ENCODE measurements at places on chromosomes 7 and 10.

DNA sequence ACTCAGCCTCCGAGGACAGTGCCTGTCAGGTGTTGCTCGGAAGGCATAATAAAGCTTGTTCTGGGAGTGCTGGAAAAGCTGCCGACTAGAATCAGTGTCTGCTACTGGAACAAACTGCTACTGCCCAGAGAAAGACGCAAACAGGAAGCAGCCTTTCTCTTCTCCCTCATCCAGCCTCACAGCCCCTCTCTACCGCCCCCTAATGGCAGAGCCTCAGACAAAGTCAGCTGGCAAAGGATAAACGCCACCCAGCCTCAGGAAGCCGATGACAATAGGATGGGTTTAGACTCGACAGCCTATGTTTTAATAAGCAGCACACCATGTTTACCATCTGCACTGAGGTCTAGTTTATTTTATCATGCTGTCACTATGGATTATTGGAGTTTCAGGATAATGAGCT lies 169.5 kb upstream of the LYZL1 start:
- DNase-seq: no peak

GRCh38 chr10:82866424-82867020 lies 991.5 kb downstream of the NRG3 start:
- DNase-seq: no peak

DNA sequence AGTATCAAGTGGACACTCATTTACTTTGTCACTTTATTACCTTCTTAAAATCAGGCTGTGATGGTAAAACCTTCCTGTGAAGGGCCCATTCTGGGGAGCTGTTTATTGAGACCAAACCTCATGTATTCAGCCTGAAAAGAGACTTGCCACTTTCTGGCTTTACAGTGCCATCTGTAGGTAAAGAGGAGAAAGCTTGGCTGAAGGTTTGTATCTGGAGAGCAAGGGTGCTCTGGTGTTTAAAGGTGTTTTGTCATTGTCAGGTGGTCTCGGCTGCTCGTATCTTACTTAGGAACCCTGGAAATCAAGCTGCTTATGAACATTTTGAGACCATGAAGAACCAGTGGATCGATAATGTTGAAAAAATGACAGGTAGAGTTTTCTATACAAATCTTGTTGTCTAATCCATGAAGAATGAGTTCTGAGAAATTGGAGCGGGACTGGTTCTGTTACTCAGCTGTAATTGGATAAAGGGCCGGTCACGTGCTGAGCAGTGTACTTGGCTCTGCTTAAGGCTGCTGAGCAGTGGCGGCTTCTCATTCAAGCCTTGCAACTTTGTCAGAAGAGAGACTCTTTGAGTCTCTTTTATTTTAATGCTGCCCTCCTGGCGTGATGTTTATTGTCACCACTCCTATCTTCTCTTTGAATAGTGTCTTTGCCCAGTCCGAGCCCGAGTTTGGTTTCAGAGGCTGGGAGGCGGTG lies 46.9 kb downstream of the AP3M1 start:
- DNase-seq: no peak

GRCh38 chr7:16563281-16564022 lies 36.8 kb downstream of the LRRC72 start:
- no peak for DNase-seq

- DNase-seq: no peak
Observed at GRCh38 chr10:52658112-52658511, 114.5 kb downstream of the MBL2 start.

DNA sequence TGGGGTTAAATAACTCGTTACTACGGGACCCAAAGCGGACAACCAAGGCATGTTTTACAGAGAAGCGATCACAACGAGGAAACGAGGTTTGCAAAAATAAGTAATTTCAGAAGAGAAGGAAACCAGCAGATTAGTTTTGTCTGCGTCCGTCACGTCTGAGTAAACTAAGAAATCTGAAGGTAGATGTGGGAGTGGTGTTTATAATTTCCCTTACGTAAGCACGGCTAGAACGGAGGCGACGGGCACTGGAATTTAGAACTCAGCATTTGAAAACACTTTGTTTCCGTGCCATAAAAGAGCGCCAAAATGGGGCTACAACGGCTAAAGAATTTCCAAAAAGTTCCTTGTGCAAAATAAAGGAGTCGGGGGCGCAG lies 718 bp upstream of the UMAD1 start:
- peak; percentile 61 for DNase-seq

DNA sequence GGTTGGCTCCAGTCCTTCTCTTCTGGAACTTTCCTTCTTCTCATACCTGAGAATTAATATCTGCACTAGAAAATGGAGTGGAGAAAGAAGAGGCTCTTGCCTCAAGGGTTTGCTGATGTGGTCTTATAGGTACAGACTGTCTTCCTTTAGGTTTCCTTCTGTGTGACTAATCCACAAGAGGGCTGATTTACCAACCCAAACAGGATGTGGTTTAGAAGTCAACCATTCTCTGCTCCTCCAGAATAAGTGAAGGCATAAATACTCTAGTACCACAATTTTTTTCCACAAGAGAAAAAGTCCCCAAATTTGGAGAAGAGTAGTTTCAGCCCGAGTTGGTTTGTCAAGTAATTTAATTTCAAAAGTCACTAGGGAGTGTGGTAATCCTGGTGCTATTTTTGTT lies 85.8 kb downstream of the NRP1 start:
- no peak for DNase-seq

GRCh38 chr10:78755877-78756455 lies 312.8 kb upstream of the ZMIZ1 start:
- DNase-seq: no peak

- DNase-seq: no peak
Observed at GRCh38 chr7:1301882-1302251, 69.2 kb downstream of the UNCX start.

GRCh38 chr10:94116848-94117247 lies 123.1 kb downstream of the PLCE1 start:
- no peak for DNase-seq

DNA sequence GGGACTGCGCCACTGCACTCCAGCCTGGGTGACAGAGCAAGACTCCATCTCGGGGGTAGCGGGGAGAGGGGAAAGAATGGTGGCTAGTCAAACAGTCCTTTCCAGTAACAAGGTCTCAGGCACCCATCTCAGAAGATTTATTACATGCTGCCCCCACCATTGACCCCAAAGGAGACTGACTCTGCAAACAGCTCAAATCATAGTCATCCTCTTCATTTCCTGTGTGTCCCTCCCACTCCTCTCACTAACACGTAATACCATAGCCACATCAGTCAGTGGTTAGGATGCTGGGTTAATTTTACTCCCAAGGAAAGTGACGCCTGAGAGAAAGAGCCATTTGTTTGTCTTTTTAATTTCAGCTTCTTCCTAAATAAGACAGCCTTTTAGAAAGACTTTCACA lies 56.6 kb upstream of the BET1 start:
- DNase-seq: no peak

DNA sequence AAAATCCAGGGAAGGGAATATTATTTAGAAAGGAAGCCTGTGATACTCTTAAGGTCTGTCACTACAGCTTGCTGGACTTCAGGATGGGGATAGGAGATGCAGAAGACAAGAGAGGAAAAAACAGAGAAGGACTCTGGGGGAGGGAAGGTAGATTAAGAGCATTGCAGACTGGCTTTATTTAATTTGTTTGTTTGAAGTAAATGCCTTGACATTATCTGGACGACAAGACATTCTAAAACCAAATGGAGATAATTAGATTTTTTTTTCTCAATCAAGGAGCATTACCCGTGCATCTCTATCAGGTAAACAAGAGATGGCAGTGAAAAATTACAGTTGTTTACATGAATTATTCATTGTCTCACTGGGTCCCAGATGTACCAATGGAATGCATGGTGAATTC lies 24.3 kb downstream of the ACTA2 start:
- no peak for DNase-seq

All from activated naive CD4-positive, alpha-beta T cell treated with anti-CD3 and anti-CD28 coated beads, Interleukin-2, amount 50 U/mL, for 16 hours (primary cell).